ENCODE measurements at places on chromosomes 6 and 20.
A peak's percentile ranks its signal among the peaks of the same experiment; 100 is the strongest.

DNA sequence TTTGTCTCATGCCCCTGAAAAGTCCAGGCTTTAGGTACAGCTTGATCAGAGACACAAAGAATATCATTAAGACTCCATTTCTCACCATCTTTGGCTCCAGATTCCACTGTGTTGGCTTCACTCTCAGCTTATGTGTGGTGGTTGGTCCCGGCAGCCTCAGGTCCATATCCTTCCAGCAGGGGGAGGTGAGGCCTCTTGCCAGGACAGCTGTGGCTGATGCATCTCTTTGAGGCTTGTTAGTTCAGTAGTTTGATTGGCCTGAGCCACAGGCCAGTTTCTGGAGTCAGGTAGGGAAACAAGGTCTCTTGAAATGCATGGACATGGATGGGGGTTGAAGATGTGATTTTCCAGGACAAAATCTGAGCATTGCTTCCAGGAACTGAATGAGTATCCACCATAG, 62.4 kb downstream of the JAG1 start:
- DNase-seq: peak; percentile 35

- DNase-seq: peak; percentile 60
Observed at GRCh38 chr6:27757307-27757706, 154.9 kb downstream of the OR2B2 start.

GRCh38 chr20:31788578-31788977, 30.6 kb upstream of the MYLK2 start:
- DNase-seq: no peak

GRCh38 chr6:12361042-12361765, 71.0 kb downstream of the EDN1 start:
- DNase-seq: no peak

- DNase-seq: no peak
Observed at GRCh38 chr20:63700199-63701050, 4.0 kb downstream of the TNFRSF6B start.

GRCh38 chr6:133921249-133921859, 31.7 kb upstream of the TBPL1 start:
- peak; percentile 69 for DNase-seq

GRCh38 chr20:37362821-37363220, 16.9 kb downstream of the SRC start:
- DNase-seq: no peak

- no peak for DNase-seq
Observed at GRCh38 chr6:64113704-64114103, 478.1 kb downstream of the PHF3 start.

- no peak for DNase-seq
Observed at GRCh38 chr6:130965656-130966055, 97.4 kb downstream of the EPB41L2 start.

- DNase-seq: no peak
Observed at GRCh38 chr6:30463242-30463641, 26.1 kb upstream of the HLA-E start.

DNA sequence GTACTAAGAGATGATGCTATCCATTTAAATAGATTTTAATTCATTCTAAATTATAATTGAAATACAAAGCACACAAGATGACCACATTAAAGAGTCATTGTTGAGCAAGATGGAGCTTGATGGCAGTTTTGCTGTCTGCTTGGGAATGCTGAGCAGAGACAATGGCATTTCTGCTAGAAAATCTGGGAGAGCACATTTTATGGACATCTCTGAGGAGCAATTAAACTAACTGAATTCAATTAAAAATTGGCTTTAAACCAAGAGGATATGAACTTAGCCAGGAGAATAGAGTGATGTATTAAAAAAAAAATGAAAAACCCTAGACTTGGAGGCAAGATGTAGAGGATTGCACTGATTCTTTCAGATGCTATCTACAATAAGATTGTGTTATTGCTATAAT, 19.1 kb upstream of the ADGRB3 start:
- DNase-seq: no peak

GRCh38 chr6:7159790-7160525, 52.2 kb downstream of the RREB1 start:
- no peak for DNase-seq

GRCh38 chr20:51481341-51481914, 61.1 kb downstream of the NFATC2 start:
- peak; percentile 48 for DNase-seq

- no peak for DNase-seq
Observed at GRCh38 chr6:123888771-123889513, 85.3 kb downstream of the NKAIN2 start.

DNA sequence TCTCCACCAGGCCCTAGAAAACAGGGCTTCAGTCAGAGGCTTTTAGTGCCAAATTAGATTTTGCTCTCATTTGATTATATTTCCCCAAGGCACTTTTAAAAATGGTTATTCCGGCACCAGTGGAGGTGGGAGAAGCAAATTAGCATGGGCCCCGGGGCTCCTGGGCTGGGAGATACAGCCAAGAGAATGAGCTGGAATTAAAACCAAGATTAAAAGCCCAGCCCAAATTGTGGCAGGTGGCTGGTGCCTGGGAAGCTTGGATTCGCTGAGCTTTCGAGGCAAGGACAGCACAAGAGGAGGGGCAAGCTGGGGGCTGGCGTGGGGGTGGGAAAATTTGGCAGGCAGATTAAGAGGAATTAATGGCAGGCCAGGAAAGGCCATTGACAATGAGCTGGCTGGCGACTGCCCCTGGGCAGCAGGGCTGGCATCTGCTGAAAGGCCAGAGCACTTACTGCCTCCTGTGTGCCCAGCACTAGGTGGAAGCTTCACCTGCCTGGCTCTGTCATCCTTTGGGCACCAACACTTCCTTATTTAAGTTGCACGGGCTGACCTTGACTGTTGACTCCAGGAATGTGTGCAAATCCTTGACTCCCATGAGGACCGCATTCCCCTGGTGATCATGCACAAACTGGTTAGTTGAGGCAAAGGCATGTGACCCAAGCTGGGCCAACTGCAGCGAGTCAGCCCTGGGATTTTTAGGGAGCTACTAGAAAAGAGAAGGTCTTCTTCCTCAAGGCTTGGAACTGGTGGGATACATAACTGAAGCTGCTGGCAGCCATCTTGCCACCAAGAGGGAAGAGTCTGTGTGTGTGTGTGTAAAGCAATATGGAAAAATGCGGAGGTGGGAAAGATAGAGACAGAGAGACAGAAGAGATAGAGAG, 76.1 kb downstream of the SULF2 start:
- no peak for DNase-seq

GRCh38 chr20:30612344-30612743, 645.1 kb upstream of the DEFB115 start:
- no peak for DNase-seq

DNA sequence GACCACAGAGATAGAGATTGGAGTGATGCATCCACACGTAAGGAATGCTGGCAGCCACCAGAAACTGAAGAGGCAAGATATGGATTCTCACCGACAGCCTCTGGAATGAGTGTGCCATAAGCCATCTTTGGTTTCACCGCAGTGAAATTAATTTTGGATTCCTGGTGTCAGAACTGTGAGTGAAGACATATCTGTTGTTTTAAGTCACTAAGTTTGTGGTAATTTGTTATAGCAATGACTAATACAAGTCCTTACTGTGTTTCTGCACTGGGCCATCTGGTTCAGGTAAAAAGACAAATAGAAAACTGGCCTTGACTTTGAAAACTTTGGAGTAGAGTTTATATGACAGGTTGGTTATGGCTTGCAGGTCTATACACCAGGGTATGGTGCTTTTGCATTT, 261.9 kb downstream of the PHF3 start:
- no peak for DNase-seq

DNA sequence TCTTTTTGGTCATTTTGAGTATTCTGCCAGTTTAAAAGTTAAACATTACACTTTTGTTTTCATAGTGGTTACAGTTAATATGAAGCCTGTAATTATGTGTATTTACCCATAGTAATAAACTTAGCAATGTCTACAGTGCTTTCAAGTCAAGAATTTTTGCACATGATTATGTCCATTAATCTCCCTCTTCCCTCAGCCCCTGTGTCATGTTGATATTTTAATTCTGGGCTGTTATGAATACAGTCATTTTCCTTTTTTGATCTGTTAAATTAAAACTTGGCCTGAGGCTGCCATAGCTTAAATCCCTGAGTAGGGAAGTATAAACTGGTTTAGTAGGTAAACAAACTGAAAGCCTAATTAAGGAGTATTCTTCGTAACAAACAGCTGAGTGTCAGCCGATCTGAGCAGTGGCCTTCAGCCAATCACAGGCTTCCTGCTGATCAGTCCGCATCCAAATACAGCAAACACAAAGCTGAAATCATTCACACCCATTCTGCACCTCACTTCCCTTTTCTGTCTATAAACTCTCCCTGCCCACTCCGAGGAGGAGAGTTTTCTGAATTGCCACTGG, 9.5 kb upstream of the SFT2D1 start:
- peak; percentile 69 for DNase-seq

GRCh38 chr20:24651171-24651975, 181.9 kb downstream of the SYNDIG1 start:
- no peak for DNase-seq

DNA sequence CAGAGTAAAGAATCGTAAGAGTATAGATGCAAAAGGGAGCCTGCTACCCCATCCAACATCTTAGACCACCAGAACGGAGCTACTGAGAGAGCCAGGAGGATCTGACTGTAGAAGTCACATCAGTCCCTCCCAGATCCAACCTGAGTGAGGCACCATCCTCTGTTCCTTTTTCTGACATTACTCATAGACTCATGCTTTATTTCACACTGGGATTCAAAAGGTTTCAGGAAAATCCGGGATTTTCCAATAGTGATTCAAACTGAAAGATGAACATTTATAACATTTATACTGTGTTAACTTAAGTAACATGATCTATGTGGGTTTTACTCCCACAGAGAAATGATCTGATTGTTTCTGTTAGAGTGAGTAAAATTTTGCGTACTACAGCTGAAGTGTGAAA, 868.6 kb upstream of the GJE1 start:
- no peak for DNase-seq

- no peak for DNase-seq
Observed at GRCh38 chr6:35489995-35490791, 6.7 kb downstream of the TEAD3 start.

DNA sequence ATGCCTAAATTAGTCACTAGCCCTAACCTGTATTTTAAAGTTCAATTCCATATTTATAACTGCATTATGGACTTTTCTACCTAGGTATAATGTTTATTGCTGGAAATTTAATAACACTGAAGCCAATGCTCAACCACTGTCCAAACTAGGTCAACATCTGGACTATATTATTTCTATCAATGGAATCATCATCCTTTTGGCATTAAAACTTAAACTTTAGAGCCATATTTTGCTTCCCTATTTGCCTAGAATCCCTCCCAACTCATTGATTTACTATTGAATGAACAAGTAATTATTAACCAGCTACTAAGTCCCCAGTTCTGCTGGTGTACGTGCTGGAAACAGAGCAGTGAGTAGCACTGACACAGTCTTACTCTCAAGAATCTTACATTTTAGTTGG, 291.7 kb upstream of the SPTLC3 start:
- no peak for DNase-seq

DNA sequence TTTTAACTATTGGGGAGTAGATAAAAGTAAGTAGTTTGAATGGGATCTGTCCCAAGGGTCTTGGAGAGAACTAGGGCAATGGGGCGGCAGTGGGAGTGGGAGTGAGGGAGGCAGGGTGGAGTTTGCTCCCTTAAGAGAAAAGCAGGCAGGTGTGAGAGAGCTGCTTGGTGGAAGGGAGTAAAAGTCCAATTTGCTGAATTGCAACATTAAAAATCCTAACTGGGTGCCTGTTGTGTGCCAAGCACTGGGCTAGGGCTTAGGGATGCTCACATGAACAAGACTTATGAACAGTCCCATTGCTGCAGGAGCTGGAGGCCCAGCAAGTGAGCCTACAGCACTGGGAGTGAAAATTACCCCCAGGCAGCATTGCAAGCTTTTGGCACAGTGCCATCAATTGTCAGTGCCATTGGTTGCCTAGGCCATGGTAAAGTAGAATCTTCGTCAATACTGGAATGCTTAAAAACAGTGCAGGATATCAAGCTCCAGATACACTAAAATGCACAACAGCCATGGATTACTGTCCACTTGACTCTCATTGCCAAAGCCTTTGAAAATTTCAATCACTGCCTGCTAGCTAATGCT, 277.7 kb upstream of the JARID2 start:
- no peak for DNase-seq

DNA sequence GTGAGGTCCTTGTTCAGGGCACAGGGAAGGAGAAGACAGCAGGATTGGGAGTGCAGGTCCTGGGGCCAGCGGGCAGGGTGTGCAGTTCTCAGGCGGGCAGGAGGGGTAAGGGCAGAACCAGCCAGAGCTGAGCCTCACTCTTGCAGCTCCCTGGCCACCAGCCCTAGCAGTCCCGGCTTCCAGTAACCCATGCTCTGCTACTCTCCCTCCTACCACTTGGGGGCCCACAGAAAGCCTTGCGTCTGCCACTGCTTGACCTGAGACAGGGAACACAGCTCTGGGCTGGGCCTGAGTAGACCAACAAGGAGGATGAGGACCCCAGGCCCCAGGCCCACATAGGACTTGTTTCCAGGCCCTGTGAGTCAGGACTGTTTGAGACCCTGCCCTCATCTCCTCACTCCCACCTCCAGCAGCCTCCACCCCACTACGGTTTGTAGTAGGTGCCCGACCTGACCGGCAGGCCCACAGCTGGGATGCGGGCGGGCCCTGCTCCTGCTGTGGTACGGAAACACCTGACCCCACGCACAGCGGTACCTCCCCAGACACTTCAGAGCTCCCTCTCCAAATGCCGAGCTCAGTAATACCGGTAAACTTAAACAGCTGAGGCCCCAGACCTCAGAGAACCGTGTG, 39.2 kb downstream of the KCNK5 start:
- DNase-seq: peak; percentile 63

- DNase-seq: no peak
Observed at GRCh38 chr6:36232172-36232571, 35.6 kb downstream of the BRPF3 start.

GRCh38 chr6:131277591-131277990, 142.3 kb downstream of the AKAP7 start:
- DNase-seq: no peak

DNA sequence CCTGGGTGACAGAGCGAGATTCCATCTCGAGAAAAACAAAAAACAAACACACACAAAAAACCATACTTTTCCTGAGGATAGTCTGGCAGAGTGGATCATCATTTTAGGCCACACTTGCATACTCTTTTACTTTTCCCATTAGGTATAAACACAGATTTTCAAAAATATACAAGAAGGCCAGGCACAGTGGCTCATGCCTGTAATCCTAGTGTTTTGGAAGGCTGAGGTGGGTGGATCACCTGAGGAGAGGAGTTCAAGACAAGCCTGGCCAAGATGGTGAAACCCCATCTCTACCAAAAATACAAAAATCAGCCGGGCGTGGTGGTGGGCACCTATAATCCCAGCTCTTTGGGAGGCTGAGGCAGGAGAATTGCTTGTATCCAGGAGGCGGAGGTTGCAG, 85.5 kb downstream of the ARHGAP18 start:
- no peak for DNase-seq

- no peak for DNase-seq
Observed at GRCh38 chr20:47361057-47361915, 4.8 kb upstream of the ZMYND8 start.

GRCh38 chr6:109454496-109455436, 806 bp downstream of the MICAL1 start:
- DNase-seq: peak; percentile 73
